ENCODE measurements at places on chromosomes 2 and 18. TPM values are rescaled to one million over a fixed set of nuclear protein-coding genes. Genes with fewer than 3 reads are reported as not detected.
A peak's percentile ranks its signal among the peaks of the same experiment; 100 is the strongest.

Gene LIMS1
- 200 TPM for total RNA-seq

Gene LOXHD1
- total RNA-seq = not detected

GRCh38 chr2:172878260-172878659, 142.6 kb downstream of the RAPGEF4 start:
- peak; percentile 15 for DNase-seq

GRCh38 chr2:50729306-50730049, 302.5 kb downstream of the NRXN1 start:
- no peak for DNase-seq

- no peak for DNase-seq
These were observed 91.3 kb upstream of the RAB27B start for GRCh38 chr18:54736981-54737380.

- peak; percentile 53 for DNase-seq
These were observed 445.6 kb upstream of the POU3F3 start for GRCh38 chr2:104408266-104408665.

All from renal cortical epithelial cell (primary cell).